ENCODE measurements at places on chromosomes 6 and 20. TPM values are rescaled to one million over a fixed set of nuclear protein-coding genes. Genes with fewer than 3 reads are reported as not detected.

Gene SNAP91
- total RNA-seq = not detected

Gene ADGRB3
- total RNA-seq = not detected

Gene FUT9
- not detected for total RNA-seq

Gene GATA5
- not detected for total RNA-seq

Gene SYNE1
- 107 TPM for total RNA-seq

Gene HLA-DPB1
- 19.0 TPM for total RNA-seq

Gene ENPP5
- not detected for total RNA-seq

Gene MAK
- not detected for total RNA-seq

Gene B3GAT2
- 0.03 TPM for total RNA-seq

Gene RPS6KA2
- 4.5 TPM for total RNA-seq

Gene BACH2
- total RNA-seq = 60.4 TPM

Gene SAMD5
- total RNA-seq = not detected

Gene FERMT1
- not detected for total RNA-seq

Gene MLN
- not detected for total RNA-seq

Gene CBLN4
- not detected for total RNA-seq

Gene OOEP
- total RNA-seq = not detected

Gene COL21A1
- total RNA-seq = not detected

Gene HLA-DRB5
- 3.7 TPM for total RNA-seq

Gene SLC17A1
- not detected for total RNA-seq

Gene CST9L
- not detected for total RNA-seq

Gene GOPC
- 27.1 TPM for total RNA-seq

Gene NXT1
- 26.4 TPM for total RNA-seq

Gene AAR2
- 20.6 TPM for total RNA-seq

Gene CFAP206
- total RNA-seq = not detected

Gene VSX1
- not detected for total RNA-seq

Gene PLEKHG1
- total RNA-seq = 0.43 TPM

Gene HSPA1L
- 3.7 TPM for total RNA-seq

Gene GTF2H4
- 32.5 TPM for total RNA-seq

Gene TRIM10
- not detected for total RNA-seq

Gene SDC4
- 5.6 TPM for total RNA-seq

Gene COL20A1
- not detected for total RNA-seq

Gene GTSF1L
- total RNA-seq = 0.29 TPM

Gene IRAK1BP1
- total RNA-seq = 2.2 TPM

Gene RAB32
- total RNA-seq = not detected

Gene GNMT
- 0.45 TPM for total RNA-seq

Gene TMEM244
- total RNA-seq = not detected

All from activated naive CD4-positive, alpha-beta T cell treated with anti-CD3 and anti-CD28 coated beads, Interleukin-2, amount 10 ng/mL, durations not matched to agents 5 hours and 36 hours (primary cell).